ENCODE measurements at places on chromosomes 13 and 19.
A peak's percentile ranks its signal among the peaks of the same experiment; 100 is the strongest.

DNA sequence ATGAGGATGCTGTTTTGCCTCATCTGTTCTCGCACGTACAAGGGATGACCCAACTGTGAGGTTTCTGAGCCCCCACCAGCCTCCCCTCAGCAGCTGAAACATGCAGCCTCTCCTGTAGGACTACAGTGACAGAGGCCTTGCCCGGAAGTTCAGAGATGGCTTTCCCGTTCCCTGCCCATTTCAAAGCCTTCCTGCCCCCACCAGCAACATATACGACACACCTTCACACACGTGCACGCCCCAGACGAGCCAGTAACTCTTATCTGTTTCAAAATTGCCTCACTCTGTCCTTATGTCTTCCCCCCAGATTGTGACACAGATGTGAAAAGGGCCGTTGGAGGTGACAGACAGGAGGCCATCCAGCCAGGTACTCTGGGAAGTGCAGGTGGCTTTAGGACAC, 95.8 kb downstream of the RAB20 start:
- DNase-seq = no peak

DNA sequence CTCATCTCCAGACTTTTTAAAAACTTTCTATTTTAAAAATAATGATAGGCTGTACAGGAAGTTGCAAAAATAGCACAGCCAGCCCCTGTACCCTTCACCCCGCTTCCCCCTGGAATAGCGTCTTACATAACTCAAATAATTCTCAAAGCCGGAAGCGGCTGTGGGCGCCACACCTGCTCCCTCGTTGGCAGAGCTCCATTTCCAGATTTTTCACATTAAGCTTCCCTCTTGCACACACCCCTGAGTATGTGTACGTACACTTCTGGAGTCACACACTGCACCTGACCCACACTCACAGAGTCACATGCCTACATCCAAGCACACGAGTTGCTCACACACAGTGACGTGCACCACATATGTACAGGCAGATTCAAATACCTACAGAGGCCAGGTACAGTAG, 24.9 kb upstream of the DPP9 start:
- no peak for DNase-seq

DNA sequence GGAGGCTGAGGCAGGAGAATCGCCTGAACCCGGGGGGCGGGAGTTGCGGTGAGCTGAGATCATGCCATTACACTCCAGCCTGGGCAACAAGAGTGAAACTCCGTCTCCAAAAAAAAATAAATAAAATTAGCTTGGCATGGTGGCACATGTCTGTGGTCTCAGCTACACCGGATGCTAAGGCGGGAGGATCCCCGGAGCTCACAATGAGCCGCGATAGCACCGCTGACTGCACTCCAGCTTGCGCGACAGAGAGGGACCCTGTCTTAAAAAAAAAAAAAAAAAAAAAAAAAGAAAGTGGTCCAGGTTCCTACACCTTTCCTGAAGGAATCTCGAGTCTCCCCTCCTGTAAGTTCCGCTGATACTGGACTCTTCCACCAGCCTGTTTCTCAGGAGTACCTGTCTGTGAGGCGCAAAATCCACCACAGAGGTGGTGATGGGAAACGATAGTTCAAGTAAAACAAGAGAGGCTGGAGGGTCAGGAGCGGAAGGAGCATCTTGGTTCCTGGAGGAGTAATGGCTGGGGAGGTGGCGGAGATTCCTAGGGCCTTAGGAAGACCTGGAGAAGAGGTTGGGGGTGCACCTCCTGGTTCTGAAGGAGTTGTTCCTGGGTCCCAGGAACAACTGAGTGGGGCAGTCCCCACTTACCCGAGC, 471 bp downstream of the FUT1 start:
- DNase-seq = no peak

DNA sequence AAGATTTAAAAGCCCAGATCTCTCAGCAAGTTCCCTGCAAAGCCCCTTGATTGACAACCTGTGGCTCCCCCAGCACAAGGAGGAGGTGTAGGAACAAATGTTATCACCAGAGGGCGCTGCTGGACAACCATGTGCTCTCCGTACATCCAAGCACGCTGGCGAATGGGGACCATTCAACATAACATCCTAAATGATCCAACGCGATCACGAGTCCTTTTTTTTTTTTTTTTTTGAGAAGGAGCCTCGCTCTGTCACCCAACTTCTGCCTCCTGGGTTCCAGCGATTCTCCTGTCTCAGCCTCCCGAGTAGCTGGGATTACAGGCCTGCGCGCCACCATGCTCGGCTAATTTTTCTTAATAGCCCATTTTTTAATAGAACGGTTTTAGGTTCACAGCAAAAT, 52.0 kb downstream of the NWD1 start:
- peak; percentile 33 for DNase-seq

DNA sequence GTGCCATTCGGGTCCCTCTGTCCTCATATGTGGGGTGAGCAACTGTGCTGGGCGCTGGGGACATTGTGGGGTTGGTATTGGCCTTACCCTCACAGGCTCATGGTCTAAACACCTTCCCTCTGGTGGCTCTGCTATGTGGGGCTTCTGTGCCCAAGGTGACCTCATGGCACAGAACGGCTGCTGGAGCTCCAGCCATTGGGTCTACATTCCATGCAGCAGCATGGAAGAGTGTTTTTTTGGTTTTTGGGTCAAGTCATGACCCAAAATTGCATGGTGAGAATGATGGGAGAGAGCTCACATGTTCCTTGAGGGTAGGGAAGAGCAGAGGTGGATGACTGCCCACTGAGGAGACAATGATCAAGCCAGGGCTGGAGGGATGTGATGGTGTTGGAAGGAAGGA, 17.2 kb downstream of the PGLS start:
- DNase-seq = no peak

- DNase-seq = no peak
Measured at GRCh38 chr13:49597043-49597641, 11.8 kb upstream of the RCBTB1 start.

DNA sequence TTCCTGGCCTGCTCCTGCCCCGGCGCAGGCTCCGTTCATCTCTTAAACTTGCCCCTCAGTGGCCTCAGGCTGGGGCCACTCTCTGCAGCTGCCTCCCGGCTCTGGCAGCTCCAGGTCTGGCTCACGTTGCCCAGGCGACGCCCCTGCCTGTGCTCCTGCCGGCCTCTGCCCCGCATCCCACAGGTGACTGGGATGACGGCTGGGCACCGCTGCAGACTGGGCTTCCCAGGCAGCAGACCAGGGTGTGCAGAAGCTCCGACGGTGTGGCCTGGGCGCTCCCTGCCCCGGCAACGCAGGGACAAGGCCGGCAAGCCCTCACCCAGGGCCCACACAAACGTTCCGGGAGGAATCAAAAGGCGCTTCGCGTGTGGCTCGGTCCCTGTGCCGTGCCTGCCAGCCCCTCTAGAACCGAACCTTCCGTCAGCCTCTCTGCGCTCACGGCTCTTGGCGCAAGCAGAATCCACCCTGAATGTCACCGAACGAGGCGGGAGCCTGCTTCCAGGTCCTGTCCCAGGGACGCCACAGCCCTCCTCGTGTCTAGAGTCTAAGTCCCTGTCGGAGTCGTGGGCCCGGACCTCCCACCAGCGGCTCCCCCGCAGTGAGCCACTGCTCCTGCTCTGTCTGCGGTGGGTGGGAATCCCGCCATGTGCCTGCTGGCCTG, 64.8 kb downstream of the MLLT1 start:
- no peak for DNase-seq

- DNase-seq = no peak
Measured at GRCh38 chr19:55766466-55766865, 2.5 kb upstream of the RFPL4AL1 start.

DNA sequence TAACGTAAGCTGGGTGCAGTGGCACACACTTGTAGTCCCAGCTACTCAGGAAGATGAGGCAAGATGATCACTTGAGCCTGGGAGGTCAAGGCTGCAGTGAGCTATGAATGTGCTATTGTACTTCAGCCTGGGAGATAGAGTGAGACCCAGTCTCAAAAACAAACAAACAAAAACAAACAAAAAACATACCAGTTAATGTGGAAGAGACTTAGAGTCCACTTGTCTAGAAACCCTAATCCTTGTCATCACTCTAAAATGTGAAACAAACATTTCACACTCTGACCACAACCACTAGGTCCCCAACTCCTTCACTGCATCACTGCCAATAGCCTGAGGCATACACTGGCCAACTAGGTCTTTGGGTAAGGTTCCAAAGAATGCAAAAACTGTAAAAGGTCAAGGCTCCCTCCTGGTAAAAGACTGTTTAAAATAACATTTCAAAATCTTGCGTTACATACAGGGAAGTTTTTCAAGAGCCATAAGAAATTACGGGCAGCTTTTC, 28.6 kb upstream of the CYP2B6 start:
- no peak for DNase-seq

GRCh38 chr13:46480131-46480530, 72.8 kb upstream of the LRCH1 start:
- DNase-seq = no peak

DNA sequence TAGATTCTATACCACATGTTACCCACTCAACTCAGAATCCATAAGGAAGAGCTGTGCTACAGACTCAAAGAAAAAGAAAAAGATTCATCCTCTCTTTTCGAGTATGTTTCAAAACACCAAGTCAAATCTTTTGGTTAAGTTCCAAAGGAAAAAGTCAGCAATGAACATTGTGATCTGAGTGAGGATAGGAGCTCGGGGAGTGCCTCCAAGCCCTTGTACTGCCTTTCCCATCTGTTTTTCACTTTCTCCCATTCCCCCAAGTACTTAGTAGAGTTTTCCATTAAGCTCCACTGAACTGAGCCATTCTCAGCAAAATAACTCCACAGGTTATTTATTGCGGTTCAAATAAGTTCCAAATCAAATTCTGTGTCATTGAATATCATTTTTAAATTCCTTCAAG, 47.7 kb upstream of the MAB21L1 start:
- no peak for DNase-seq

Measured in stimulated activated CD8-positive, alpha-beta memory T cell treated with anti-CD3 and anti-CD28 coated beads, Interleukin-4, amount 100 ng/mL, for 4 hours (primary cell).